ENCODE measurements at places on chromosomes 5 and 9.
A peak's percentile ranks its signal among the peaks of the same experiment; 100 is the strongest.

DNA sequence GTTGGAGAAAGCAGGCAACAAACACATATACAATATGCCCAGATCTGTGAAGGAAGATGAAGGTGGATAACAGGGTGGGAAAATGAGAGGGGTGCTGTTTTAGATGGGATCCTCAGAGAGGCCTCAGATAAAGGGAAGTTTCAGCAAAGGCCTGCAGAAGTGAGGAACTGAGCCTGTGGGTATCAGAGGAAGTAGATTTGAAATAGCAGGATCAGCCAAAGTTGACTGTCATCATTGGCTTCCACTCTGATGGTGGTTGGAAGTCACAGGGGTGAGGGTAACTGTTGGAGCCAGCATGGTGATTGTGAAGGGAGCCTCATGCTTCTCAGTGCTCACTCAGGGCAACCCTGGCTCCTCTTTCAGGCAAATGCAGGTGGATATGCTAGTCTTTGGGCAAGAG lies 607.2 kb upstream of the CLINT1 start:
- DNase-seq = peak; percentile 67

DNA sequence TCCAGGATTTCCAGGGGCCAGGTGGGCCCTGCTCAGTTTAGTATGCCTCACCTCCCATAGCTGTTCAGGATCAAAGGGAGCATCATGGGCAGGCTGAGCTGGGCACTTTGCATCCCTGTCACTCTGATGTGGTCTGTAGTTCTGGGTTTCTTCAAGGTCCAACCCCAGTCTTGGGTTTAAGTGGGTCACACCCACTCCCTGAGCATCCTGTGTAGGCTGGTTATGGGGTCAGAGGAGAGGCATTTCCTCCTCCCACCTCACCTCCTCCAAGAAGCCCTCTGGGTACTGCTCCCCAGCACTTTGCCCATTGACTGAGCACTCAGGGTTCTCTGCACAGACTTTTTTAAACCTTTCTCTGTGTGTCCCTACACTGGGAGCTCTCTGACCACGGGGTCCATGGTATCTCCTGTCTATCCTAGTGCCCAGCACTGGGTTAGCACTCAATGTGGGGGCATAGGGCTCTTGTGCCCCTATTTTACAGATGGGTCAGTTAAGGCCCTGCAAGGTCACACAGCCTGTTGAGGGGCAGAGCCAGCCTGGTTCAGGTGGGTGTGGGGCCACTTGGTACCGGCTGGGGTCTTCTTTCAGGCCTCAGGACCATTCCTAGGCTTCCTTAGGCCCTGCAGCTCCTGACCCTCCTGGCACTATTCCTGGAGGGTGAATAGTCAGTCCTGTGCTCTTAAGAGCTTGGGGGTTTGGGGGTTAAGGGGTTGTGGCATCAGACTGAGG lies 19.0 kb downstream of the CXXC5 start:
- DNase-seq = peak; percentile 61

DNA sequence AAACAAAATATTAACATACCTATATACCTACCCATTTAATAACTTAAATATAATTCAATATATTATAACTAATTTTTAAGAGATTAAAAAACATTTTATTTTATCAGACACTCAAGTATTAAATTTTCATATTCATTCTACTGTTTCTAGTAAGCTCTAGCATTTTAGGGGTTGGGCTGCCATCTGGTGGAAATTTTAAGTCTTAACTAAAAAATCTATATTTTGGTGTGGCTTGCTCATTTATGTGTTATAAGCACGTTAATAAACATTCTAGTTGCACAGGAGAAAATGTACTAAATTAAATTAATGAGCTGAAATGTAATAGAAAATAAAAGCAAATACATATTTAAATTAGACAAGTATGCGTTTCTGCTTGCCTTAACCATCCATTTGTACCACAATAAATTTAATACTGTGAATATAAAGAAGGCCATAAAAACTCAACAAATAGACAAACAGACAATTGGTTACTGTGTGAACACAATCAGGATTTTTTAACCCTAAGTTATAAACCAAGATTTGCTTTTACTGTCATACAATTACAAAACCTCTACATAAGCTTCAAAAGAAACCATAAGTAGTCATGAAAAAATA lies 1728.3 kb upstream of the CDH9 start:
- DNase-seq = peak; percentile 8

DNA sequence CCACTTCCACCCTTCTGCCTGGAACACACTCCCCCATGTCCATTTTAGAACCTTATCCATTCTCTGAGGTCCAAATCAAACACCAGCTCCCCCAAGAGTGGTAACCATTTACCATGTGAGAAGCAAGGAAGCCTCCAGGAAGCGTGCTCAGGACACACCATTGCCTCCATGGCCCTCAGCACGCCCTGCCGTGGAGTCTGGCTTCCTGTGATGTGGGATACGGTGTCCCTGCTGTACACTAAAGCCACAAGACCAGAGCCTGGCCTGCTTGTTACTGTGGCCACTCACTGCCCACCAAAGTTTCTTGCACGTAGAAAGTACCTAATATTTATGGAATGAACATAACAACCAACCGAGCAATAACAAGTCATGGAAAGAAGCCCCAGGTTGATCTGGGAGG lies 151.7 kb downstream of the SEMA5A start:
- no peak for DNase-seq

- peak; percentile 53 for DNase-seq
Measured at GRCh38 chr9:79490657-79491248, 81.0 kb upstream of the TLE4 start.

All from inflammatory macrophage (primary cell).